Aorta (tissue), 5 donors: ENCODE measurements at places on chromosomes 7 and 10.
A peak's percentile ranks its signal among the peaks of the same experiment; 100 is the strongest.

DNA sequence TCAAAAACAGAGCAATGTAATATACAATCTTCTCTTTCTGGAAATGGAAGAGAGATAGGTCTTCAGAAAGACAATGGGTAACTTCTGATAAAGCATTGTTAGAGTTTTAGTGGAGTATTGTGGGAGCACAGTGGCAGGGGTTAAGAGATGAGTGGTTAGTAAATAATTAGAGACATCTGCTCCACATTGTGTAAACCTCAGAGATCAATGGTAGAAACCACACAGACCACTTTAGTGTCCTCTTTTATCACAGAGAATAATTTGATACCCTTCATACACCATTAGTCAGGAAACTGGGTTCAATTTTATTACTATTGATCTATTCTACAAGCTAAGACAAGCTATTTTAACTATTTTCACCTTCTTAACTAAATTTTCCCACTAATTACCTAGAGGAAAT lies 35.9 kb upstream of the MAGI2 start:
- no peak for DNase-seq

DNA sequence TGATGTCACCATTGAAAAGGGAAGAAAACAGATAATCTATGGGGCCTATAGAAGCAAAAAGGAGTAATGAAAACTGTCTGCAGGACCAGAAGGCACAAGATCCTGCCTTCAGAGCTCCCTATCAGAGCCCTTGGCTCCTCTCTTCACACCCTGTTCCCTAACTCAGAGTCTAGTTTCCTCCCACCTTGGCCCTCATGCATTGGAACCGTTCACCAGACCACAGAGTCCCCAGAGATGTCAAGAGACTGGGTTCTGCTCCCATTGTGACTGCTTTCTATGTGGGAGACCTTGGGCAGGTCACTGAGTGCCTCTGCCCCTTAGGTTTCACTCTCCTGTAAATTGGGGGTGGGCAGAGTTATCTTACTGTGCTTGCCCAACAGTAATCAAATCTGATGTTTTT lies 80.1 kb upstream of the RPA3 start:
- DNase-seq = no peak

GRCh38 chr10:34809796-34810195 lies 5.3 kb downstream of the PARD3 start:
- no peak for DNase-seq

DNA sequence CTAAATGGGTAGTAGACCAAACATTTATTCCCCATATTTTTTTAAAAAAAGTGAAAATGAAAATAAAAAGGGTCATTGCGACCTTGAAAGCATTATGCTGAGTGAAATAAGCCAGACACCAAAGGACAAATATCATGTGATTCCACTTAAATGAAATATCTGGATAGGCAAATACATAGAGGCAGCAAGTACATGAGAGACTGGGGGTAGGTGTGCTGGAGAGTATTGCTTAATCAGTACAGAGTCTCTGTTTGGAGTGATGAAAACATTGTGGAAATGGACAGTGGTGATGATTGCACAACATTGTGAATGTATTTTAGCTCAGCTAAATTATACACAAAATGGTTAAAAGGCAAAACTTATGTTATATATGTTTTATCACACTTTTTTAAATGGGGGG lies 169.4 kb downstream of the AKR1D1 start:
- DNase-seq = no peak

GRCh38 chr10:580778-581177 lies 108.7 kb downstream of the DIP2C start:
- no peak for DNase-seq

DNA sequence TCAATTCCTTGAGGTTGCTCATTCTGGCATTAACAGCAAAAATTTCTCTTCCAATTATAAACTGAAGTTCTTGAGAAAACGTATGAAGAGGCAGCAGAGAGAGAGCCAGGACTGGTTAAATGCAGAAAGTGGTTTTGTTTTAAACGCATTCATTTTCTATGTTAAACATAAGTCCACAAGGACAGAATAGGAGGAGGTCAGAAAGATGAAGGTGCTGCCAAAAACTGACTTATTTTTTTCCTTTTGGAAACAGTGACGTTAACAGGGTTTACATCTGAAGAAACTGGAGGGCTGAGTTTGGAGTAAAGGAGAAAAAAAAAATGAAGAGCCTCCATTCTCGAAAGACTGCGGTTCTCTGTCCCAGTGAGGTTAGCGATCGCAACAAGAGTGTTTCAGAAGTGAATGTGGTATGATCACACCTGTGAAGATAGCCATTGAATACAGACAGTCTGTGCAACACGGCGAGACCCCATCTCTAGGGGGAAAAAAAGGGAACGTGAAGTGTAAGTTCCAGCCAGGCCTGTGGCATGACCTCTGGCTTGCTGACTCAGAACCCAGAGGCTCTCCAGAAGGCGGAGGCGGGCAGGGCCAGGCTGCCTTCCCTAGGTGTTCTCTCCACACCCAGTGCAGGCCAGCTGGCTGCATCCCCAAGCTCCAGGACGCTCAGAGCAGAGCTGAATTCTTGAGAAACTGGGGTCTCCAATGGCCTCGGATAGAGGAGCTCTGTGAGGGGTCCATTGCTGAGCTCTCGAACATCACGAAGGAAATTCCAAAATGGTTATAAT lies 84.0 kb downstream of the CHST15 start:
- no peak for DNase-seq

- no peak for DNase-seq
These were observed 136.0 kb downstream of the KIF20B start for GRCh38 chr10:89837165-89838043.

GRCh38 chr7:98807068-98808048 lies 62.5 kb downstream of the TMEM130 start:
- no peak for DNase-seq

- no peak for DNase-seq
These were observed 184.0 kb downstream of the ADAM12 start for GRCh38 chr10:126204320-126204719.

- DNase-seq = no peak
These were observed 159.5 kb downstream of the CPEB3 start for GRCh38 chr10:92131275-92131820.

GRCh38 chr7:46775776-46776175 lies 806.1 kb downstream of the TNS3 start:
- no peak for DNase-seq

DNA sequence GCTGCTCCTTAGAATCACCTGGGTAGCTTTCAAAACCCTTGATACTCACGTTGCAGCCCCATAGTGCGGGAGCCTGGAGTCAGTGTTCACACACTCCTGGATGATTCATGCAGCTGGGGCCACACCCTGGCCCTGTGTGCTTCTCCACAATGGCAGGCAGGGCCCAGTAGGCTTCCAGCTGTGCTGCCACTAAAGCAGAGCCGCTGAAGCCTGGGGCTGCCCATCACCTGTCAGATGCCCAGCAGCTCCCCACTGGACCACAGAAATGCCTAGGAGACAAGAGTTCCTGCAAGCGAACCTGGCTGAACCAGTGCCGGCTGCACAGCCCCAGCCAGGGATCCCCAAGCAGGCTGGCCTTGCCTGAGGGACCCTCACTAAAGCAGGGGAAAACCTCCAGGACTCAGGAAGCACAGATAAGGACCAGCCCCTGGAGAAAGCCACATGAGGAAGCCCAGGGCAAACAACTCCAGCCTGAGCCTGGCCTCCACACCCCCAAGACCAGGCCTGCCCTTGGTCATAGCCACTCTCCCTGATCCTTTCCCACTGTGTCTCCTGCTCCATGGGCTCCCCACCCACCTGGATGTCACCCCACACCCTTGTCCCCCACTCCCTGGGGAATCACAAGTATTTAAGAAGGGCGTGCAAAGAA lies 111.9 kb downstream of the GRID1 start:
- DNase-seq = peak; percentile 55

DNA sequence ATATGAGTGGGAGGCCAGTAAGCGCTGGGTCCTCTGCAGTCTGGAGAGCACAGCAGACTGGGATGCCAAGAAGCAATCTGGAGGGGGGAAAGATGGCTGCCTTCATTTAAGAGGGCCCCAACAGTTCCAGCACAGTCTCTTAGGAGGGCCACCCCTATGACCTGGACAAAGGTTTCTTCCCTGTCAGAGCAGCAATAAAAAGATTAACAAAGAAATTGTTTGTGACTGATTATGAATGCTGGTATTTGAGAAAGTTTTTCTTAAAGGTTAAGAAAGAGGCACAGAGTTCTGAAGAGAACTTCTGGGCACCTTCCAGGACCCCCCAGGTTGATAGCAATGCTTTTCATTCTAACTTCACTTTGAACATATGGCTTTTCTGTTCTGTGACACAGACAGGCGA lies 52.3 kb downstream of the CYP26A1 start:
- DNase-seq = no peak

GRCh38 chr10:396535-397220 lies 261.4 kb downstream of the ZMYND11 start:
- DNase-seq = no peak

DNA sequence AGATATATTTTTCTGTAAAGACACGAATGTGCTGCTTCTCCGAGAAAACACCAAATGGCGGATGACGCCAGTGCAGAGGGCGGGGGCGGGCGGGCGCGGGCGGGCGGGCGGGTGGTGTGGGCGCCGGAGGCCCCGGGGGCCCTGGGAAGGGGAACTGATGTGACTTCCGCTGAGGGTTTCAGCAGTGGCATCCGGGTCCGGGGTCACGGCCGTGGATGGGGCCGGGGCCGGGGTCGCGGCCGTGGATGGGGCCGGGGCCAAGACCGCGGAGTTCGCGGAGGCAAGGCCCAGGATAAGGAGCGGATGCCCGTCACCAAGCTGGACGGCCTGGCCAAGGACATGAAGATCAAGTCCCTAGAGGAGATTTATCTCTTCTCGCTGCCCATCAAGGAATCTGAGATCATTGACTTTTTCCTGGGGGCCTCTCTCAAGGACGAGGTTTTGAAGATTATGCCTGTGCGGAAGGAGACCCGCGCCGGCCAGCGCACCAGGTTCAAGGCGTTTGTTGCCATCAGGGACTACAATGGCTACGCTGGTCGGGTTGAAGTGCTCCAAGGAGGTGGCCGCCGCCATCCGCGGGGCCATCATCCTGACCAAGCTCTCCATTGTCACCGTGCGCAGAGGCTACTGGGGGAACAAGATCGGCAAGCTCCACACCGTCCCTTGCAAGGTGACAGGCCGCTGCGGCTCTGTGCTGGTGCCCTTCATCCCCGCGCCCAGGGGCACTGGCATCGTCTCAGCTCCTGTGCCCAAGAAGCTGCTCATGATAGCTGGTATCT lies 20.3 kb upstream of the IGF2BP3 start:
- DNase-seq = peak; percentile 68

GRCh38 chr10:73893426-73893825 lies 17.5 kb upstream of the PLAU start:
- DNase-seq = no peak

DNA sequence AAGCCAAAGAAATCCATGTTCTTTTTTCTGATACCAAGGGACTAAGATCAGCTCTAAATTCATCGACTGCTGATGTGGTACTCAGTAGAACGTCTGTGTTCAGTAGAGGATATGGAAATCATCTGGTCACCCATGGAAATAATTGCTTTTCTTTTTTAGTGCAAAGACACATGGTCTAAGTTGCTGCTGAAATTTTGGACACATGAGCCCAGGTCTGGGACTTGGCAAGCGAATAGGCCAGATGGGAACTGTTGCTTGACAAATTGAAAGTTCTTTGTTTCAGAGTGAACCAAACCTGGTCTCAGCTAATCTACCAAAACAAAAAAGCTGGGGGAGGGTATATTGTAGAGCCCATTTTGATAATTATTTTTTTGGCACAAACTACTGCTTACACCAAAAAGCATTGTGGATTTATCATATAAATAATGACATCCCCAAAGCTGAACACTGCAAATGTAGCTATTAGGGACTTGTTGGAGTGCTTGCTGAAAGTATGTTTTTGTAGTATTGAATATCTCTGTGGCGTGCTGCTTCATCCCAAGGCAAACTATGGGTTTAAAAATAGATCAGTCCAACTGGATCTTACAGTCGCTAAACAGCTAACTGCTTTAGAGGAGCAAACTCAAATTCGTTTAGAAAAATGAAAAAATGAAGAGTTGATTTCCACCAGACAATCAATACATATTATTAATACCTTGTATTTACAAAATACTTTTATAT lies 144.7 kb downstream of the TRIL start:
- DNase-seq = no peak

DNA sequence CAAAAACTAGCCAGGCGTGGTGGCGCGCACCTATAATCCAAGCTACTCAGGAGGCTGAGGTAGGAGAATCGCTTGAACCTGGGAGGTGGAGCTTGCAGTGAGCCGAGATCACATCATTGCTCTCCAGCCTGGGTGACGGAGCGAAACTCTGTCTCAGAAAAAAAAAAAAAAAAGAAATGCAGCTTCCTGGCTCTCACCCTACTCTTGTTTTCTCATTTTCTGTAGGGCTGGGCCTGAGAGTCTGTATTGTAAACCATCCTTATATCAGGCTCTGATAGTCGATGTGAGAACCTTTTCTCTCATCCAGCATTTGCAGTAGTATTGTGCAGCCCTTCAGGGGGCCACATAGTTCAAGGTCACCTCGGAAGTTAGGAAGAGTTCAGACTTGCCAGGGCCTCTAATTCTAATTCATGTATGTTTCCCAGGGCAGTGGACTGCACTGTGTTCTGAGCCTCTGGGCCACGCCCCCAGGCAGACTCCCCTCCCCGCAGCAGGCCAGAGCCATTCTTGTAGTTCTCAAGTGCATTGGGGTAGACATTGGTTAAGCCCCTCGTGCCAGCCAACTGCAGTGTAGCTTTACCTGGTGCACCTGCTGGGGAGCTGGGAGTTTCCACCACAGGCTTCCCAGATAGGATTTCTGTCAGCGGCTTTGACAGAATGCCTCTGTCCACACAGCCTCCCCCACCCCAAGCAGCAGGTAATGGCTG lies 38.3 kb upstream of the PDCD4 start:
- no peak for DNase-seq

GRCh38 chr7:40805361-40805760 lies 670.6 kb downstream of the SUGCT start:
- DNase-seq = no peak

GRCh38 chr7:48261696-48262095 lies 90.4 kb downstream of the ABCA13 start:
- no peak for DNase-seq

- DNase-seq = no peak
These were observed 5.3 kb downstream of the ARPC1A start for GRCh38 chr7:99331002-99331401.

GRCh38 chr10:66151346-66151745 lies 774.5 kb upstream of the LRRTM3 start:
- no peak for DNase-seq

- no peak for DNase-seq
These were observed 396.0 kb downstream of the SEMA3D start for GRCh38 chr7:84790882-84791281.

GRCh38 chr7:27516421-27516820 lies 146.3 kb downstream of the HIBADH start:
- no peak for DNase-seq
